ENCODE measurements at places on chromosomes 2 and 18. TPM values are rescaled to one million over a fixed set of nuclear protein-coding genes. Genes with fewer than 3 reads are reported as not detected.

Gene CXCR1
- not detected for total RNA-seq

DNA sequence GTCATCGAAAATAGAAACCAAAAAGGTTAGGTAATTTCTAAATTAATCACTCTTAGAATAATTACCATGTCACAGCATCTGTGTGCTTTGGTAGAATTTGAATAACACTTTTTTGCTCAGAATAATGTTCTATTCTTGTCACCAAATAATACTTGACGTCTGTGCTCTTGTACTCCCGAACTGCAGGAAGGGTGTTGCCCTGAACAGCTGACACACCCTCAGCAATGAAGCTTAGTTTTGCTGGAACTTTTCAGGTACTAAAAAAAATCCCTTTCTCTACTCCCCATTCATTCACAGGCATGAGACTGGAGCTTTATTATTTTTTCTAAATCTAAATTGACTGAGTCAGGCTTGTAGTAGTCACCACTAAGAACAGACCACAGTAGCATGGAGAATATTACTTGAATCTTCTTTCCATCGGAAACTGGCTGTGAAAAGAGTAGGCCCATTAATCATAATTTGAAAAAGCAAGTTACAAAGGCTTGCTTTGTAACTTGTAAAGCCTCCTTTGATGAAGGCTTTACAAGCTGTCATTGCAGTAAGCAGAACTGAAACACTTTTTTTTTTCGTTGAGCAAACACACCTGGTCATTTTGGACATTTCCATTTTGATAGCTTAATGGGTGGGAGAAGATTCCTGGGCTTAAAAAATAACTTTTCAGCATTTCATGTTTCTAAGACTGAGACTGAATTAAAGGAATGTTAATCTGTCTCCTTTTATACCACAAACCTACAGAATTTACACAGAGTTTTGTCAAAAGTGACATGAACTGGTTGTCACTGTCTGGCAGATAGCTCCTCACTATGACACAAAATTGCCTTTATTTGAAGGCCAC lies 70.3 kb upstream of the PELI1 start:
- DNase-seq, result no peak

Gene GALNT14
- 12.7 TPM for total RNA-seq

Gene UGT1A5
- total RNA-seq, result not detected

- DNase-seq, result no peak
Observed at GRCh38 chr2:51420511-51420910, 388.6 kb upstream of the NRXN1 start.

DNA sequence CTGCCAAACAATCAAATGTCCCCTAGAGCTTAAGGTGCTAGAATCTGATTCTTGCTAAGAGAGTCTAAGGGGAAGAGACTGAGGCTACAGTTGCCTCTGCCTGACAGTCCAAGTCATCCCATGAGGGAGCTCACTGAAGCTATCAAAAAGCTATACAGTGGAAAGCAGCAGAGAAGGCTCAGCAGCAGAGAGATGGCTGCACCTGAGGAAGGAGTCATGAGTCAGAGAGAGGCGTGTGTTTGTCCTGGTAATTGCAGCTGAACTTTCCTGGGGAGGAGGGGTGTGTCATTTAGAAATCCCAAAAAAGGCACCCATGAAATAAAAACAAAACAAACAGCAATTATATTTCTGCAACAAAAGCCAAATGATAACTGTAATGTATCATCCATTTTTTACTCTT lies 305.2 kb upstream of the UBE2E3 start:
- DNase-seq, result peak; percentile 62

- no peak for DNase-seq
Observed at GRCh38 chr2:58798676-58799208, 557.6 kb upstream of the FANCL start.

Gene ABHD1
- 0.36 TPM for total RNA-seq

- DNase-seq, result no peak
Observed at GRCh38 chr18:27223526-27224291, 38.6 kb upstream of the CHST9 start.

- no peak for DNase-seq
Observed at GRCh38 chr18:10400534-10401307, 53.7 kb upstream of the APCDD1 start.

All from PC-3 (cell line).